CD4-positive, alpha-beta memory T cell (primary cell): ENCODE measurements at places on chromosomes 4 and X. TPM values are rescaled to one million over a fixed set of nuclear protein-coding genes. Genes with fewer than 3 reads are reported as not detected.

H2BW2 gene
- not detected for polyA plus RNA-seq

DNA sequence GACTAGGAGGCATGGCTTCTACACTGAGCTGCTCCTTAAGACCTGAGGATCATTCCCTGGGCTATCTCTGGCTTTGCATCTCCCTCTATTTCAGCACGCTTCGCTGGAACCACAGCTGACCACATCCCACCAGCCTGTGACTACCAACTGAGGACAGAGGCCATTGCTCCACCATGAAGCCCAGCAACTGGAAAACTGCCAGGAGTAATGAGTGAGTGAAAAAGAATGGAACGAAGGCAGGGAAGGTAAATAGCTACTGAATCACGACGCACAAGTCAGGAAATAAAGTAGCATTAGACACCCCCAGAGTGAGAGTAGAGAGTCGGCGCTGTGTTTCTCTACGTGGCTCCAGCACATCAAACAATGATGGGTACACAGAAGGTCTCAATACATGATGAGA lies 314.7 kb downstream of the LDB2 start:
- no peak for DNase-seq

- DNase-seq = no peak
These were observed 239.6 kb upstream of the TRAM1L1 start for GRCh38 chr4:117324851-117325491.

DNA sequence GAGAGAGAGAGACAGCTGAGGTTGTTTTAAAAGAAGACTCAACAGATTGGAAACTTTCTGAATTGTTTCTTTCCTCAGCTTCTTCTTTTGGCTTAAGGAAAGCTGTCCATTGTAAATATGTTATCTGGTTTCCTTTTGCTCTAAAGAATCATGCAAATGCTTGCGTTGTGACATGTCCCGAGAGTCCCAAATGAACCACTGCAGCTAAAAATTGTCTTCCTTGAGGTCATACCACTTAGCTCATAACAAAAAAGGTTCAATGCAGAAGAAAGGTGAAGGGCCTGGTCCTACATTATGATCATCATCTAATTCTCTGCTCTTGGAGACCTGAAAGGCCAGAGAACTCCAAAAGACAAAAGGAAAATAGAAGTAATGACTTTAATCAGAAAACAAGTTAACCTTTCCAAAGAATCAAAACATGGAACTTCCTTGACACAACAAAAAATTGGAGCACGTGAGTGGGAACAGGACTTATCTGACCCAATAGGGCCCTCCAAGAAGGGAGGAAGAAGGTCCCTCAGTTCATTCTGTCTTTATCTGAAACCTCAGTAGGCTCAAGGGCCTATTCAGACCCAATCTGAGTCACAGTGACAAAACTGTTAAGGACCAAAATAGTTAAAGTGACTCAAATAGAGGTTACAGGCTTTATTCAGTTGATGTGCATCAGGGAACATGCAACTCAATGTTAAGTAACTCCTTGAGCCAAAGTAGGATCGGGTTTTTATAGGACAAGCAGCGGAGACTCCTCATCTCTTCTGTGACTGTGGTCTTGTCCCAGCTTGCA lies 14.7 kb upstream of the VSIG1 start:
- DNase-seq = no peak

DNA sequence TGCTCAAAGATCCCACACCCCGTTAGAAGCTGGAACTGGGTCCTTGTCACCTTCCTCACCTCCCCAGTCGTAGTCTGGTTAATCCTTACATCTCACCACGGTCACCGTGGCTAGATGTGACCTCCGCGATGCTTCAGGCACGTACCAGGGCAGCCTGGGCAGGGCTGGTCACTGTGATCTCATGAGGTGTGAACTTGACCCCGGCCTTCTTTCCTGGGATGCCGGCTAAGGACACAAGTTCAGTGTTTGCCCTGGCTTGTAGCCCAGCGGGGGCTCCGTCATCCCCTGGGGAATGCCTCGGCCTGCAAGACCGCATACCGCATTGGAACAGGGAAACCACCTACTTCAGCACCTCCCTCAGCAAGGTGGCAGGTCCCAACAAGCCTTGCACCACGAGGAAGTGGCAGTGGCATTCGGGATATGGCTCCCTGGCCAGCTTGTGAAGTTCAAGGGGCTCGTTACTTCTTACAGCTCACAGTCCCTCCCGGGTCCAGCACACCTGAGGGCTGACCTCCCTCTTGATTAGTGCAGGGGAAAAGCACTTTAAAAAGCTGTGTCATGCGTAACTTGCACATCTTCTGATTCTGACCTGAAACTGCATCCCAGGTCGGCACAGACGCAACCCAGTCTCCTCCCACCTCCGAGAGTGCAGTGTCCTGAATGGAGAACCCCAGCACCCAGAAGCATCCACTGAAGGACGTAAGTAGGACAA lies 25.9 kb downstream of the NOP14 start:
- no peak for DNase-seq

- DNase-seq = no peak
These were observed 37.7 kb downstream of the JADE1 start for GRCh38 chr4:128847082-128847724.

GRCh38 chr4:163710158-163710557 lies 215.7 kb downstream of the TMA16 start:
- no peak for DNase-seq
